ENCODE measurements at places on chromosomes 1 and 21.
A peak's percentile ranks its signal among the peaks of the same experiment; 100 is the strongest.

DNA sequence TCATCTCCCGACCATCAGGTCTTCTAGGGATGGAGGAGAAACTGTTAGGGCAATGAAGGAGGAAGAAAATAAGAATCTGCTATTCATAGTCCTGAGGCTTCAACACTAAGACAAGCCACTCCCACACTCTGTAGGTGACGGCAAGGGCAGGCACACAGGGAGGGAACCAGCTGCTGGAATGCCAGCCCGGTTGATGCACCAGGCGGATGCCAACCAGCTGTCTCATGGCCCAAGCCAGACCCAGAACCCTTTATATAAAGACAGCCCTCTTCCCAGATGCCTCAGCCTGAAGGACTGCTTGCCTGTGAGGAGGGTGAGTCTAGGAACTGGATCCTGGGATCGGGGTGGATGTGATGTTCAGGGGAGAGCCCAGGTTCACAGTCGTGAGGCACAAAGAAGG is at the start of gene KPRP:
TSS of gene KPRP (plus strand) at position 279 of the 400 bp plus-strand sequence. CDS start 1,564 bp downstream, outside the sequence.
- no peak for DNase-seq

GRCh38 chr1:2228694-2229036 is 546 bp downstream of the SKI start:
- DNase-seq, result no peak

DNA sequence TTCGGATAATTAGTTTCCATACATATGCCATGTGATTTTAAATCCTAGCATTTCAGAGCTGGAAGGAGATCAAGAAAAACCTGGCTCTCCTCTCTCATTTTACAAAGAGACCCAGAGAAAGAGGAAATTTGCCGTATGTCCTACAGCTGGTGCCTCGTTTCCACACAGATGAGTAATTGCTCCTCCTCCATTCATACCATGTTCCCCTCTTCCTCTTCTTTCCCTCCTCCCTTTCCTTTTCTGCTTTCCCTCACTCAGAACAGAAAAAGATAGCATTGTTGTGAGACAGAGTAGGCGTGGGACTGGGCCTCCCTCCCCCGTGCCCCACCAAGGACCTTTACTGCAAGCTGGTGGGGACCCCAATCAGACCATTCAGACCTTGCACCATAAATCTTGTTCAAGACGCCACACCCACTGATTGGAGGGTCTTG is 13.7 kb upstream of the SLC44A3 start:
- no peak for DNase-seq

GRCh38 chr1:39034114-39034654 is 8.0 kb downstream of the NDUFS5 start:
- DNase-seq, result no peak

DNA sequence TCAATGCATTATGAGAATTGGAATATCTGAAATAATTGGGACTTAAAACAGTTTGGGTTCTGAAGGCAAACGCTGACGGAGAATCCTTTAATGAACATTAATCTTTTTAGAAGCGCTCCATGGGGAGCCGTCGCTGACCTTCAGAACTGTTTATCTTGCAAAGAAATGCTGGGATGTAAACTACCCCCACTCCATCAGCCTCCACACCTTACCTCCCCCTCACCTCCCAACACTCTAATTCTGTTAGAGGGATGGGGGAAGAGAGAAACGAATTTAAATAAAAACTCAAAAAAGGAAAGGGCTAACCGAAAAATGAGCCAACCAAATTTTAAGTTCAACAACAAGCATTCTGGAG is 44.1 kb upstream of the DNAJC6 start:
- DNase-seq, result no peak

DNA sequence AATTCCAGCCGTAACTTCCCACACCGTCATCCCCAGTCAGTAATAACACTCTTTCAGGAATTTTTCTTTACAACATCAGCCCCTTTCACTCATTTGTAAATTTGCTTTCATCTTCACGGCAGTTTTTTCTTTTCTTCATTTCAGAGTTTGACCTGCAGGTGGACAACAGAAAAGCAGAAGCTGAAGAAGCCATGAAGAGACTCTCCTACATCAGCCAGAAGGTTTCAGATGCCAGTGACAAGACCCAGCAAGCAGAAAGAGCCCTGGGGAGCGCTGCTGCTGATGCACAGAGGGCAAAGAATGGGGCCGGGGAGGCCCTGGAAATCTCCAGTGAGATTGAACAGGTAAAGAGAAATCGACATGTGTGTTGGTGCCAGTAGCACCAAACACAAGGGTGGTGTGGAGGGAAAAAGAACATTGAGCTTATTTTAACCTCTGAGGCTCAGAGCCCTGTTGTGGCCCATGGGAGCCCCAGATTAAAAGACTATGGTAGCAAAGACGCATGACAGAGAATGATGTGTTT is 53.2 kb downstream of the LAMC2 start:
- no peak for DNase-seq

DNA sequence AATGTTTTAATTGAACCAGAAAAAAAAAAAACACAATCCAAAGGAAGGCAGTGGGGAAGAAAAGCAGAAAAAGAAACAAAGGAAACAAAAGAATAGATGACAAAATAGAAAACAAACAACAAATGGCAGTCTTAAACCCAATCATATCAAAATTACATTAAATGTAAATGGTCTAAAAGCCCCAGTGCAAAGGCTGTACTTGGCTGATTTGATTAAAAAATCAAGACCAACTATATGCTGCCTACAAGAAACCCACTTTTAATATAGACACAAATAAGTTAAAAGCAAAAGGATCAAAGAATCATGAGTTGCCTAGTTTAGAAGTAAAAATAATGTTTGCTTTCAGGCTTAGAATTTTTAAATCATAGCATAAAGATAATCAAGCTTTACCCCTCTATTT is 19.8 kb upstream of the C1orf115 start:
- DNase-seq, result no peak

DNA sequence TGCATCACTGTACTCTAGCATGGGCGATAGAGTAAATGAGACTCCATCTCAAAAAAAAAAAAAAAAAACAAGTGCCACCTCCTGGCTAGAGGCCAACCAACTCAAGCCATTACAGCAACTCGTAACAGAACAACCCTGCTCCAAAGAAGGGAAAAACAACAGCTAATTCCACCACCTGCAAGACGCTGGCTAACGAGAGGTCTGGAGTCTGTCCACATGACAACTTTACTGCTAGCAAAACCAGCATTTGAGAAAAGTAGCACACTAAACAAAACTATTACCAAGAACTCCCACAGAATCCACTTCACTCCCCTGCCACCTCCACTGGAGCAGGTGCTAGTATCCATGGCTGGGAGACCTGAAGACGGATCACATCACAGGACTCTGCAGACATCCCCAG is 24.1 kb upstream of the EGLN1 start:
- DNase-seq, result no peak

- DNase-seq, result no peak
Measured at GRCh38 chr1:84749427-84749826, 59.2 kb upstream of the SSX2IP start.

- no peak for DNase-seq
Measured at GRCh38 chr1:205954819-205955404, 11.7 kb upstream of the SLC26A9 start.

- DNase-seq, result no peak
Measured at GRCh38 chr1:91555074-91555730, 54.6 kb downstream of the CDC7 start.

DNA sequence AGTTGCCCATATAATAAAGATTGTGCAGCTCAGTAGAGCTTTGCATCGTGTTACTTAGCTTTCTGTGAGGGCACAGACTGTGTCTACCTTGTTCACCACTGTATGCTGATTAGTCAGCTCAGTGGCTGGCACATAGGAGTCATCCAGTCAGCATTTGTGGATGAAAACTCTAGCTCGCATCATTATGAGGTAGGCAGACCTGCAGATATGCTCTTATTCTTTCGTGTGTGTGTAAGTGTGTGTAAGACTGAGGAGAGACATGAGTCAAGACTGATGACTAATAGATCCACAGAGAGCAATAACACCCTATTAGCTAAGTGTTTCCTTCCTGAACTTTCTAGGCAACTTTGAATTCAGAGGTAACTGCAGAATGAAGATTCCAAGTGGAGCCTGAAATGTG is 17.1 kb downstream of the TTF2 start:
- no peak for DNase-seq

GRCh38 chr1:60281360-60281932 is 207.9 kb upstream of the C1orf87 start:
- DNase-seq, result peak; percentile 36

- DNase-seq, result no peak
Measured at GRCh38 chr1:228276174-228276831, 68.5 kb downstream of the OBSCN start.

- DNase-seq, result no peak
Measured at GRCh38 chr1:161179698-161180097, 2.4 kb upstream of the B4GALT3 start.

GRCh38 chr1:155199792-155200191 is 7.9 kb downstream of the THBS3 start:
- DNase-seq, result no peak

DNA sequence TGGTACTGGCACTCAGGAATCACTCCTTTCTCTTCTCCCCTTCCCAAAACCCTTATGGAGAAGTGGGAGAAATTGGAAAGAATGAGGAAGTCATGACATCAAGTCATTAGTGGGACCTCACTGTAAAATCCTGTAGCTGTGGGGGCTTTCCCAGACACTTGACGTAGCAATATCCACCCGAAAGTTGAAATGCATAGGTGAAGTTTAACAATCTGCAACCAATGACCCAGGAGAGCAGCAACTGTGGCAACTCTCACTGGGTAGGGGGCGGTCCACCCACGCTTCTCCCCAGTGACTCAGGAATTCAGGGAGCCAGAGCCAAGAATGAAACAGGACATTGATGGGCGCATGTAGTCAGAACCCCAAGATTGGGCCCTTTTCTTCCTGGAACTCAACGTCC is 27.0 kb downstream of the ABCA4 start:
- no peak for DNase-seq

DNA sequence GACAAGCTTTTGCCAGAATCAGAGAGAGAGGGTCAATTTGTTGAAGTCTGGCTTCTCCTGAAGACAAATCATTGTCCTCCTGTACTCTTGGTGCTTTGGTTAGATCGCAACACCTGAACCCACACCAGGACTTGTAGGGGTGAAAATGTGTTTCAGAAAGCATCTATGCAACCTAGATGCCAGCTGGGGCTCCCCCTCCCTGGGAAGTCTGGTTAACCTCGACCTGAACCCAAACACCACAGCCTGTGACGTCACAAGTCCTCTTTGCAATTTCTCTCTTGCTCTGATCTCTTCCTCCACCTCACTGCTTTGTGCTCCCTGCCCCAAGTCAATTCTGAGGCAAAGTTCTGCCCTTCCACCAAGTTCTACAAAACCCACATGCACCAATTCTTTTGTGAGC is 42.8 kb upstream of the USP24 start:
- no peak for DNase-seq

- DNase-seq, result no peak
Measured at GRCh38 chr1:51242546-51242945, 6.5 kb downstream of the RNF11 start.

DNA sequence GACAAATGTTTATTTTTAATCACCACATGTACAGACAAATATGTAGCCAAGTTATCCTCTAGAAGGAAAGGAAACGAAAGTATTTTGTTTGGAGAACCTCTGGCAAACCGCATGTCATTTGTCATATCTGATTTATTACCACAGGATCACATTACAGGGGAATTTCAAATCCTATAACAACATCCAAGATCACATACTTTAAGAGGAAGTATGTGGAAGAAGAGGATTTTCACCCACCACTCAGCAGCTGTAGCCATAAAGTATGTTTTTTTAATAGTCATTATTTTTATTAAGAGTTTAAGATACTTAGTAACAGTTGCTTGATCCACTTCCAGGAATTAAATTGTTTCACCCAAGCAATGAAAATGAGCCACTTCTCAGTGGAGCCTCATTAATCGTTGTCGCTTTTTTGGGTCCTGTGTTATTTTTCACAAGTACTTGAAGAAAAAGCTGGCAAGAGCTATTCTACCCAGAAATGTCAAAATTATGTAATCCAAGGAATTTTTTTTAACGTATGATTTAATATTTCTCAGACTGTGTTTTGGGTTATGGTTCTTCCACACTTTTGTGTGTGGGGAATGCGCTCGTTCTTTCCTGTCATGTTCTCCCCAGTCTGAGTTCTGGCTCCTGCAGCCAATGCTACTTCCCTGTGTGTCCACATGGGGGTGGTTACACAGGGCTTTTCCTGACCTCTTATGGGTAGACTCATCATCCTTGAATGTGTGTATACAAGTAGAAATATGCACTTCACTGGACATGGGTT is 6.9 kb downstream of the SERTAD4 start:
- no peak for DNase-seq

DNA sequence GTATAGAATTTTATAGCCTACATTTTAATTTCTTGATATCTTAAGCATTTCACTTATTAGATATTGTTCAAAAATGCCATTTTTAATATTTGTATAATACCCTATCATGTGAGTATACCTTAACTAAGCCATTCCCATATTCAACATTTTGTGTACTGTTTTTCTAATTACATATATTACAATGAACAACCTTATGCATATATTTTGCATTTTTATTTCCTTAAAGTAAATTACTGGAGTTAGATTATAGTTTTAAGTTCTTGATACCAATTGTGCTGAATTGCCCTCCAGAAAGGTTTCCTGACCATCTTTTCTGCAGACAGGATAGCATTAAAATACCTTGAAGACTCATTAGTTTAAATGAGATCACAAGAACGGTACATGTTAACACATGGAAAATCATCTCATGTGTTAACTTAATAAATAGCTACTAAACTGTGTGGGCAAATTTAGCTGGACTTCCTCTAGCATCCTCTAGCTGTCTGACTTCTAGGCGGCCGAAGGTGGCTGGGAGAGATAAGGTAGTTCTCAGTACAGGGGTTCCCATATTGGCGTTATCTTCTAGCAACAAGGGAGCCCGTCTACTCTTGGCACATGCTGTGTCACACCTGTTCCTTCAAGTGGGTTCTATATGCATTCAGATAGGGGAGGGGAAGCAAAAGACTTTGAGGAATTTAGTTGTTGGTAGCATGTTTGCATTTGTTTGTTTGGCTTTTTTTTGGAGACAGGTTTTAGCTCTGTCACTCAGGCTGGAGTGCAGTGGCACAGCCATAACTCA is 8.9 kb downstream of the DCLRE1B start:
- DNase-seq, result no peak

GRCh38 chr1:68372487-68372886 is 77.3 kb downstream of the RPE65 start:
- DNase-seq, result no peak

DNA sequence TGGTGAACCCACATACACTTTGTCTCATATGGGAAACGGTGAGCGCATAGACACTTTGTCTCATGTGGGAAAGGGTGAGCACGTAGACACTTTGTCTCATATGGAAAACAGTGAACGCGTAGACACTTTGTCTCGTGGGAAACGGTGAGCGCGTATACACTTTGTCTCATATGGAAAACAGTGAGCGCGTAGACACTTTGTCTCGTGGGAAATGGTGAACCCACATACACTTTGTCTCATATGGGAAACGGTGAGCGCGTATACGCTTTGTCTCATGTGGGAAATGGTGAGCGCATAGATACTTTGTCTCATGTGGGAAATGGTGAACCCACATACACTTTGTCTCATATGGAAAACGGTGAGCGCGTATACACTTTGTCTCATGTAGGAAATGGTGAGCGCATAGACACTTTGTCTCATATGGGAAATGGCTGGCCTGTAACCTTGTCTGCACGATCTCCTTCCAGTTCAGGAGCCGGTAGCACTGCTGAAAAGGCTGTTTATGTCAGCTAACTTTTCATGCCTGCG is 50.7 kb upstream of the TRAPPC10 start:
- no peak for DNase-seq

All from thoracic aorta (tissue), 2 donors.